ENCODE measurements at places on chromosomes 1 and 21. TPM values are rescaled to one million over a fixed set of nuclear protein-coding genes. Genes with fewer than 3 reads are reported as not detected.

The C1orf185 gene
- total RNA-seq: not detected

The PDPN gene
- total RNA-seq: 12.6 TPM

The TCHH gene
- total RNA-seq: 0.05 TPM

The LAPTM5 gene
- 24.1 TPM for total RNA-seq

The NBPF4 gene
- total RNA-seq: not detected

The TTC39A gene
- 87.0 TPM for total RNA-seq

The TMIGD3 gene
- 5.0 TPM for total RNA-seq

The NUDT4B gene
- total RNA-seq: 1.4 TPM

The BARHL2 gene
- not detected for total RNA-seq
